NCI-H2029 treated with DMSO at 0.1 percent for 48 hours (cell line): ENCODE measurements at places on chromosomes 12 and 14.
A peak's percentile ranks its signal among the peaks of the same experiment; 100 is the strongest.

GRCh38 chr12:93200291-93200917 lies 177.3 kb upstream of the NUDT4 start:
- DNase-seq = no peak

GRCh38 chr12:59627582-59627981 lies 31.8 kb downstream of the SLC16A7 start:
- no peak for DNase-seq

- DNase-seq = no peak
These were observed 9.1 kb downstream of the EID3 start for GRCh38 chr12:104312654-104313053.

- DNase-seq = no peak
These were observed 68.4 kb downstream of the PPM1H start for GRCh38 chr12:62866451-62867082.

DNA sequence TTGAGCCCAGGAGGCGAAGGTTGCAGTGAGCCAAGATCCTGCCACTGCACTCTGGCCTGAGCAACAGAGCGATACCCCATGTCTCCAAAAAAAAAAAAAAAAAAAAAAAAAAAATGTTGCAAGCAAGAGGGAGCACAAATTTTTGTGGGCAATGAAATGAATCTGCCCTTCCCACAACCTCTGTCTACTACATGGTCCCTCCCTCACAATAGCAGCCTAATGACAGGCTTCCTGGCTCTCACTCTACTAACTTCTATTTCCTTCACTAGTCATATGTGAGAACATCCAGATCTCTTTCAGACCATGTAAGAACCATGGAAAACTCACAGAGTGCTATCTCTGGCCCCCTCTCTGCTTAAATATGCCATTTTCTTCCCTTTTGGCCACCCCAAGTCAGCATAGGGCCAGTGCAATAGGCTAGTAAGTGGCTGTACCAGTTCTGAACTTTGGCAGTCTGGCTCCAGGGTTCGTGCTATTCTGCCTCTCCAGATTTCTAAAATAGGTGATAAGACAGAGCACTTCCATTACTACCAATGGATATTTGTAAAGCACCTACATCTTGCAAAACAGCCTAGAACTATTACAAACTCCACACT lies 7.1 kb downstream of the OSBPL8 start:
- no peak for DNase-seq

- DNase-seq = peak; percentile 77
These were observed 48.2 kb downstream of the FOXA1 start for GRCh38 chr14:37546621-37547447.

DNA sequence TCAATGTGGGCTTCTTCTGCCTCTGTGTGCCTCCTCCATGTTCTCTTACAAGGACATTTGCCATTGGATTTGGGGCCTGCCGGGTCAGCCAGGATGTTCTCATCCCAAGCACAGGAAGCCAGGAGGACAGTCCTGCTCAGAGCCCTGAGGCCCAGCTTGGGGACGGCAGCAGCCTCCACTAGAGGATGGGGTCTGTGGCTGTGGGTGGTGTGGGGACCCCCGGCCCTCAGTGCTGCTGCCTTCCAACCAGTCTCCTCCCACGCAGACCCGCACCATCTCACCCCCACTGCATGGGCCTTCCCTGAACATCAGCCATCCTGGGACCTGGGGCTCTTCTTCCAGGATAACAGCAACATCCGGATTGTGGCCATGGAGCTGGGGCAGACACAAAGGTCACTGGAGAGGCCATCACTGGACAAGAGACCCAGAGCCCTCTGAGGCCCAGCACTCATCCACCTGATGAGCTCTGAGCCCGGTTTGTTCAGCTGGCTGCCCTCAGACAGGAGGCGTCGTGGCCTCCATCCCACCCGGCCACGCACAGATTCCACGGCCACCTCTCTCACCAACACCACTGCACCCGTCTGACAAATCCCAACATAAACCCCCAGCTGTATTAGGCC lies 56.5 kb upstream of the C14orf180 start:
- no peak for DNase-seq
